Foreskin fibroblast (primary cell): ENCODE measurements at places on chromosomes 13 and 19.

DNA sequence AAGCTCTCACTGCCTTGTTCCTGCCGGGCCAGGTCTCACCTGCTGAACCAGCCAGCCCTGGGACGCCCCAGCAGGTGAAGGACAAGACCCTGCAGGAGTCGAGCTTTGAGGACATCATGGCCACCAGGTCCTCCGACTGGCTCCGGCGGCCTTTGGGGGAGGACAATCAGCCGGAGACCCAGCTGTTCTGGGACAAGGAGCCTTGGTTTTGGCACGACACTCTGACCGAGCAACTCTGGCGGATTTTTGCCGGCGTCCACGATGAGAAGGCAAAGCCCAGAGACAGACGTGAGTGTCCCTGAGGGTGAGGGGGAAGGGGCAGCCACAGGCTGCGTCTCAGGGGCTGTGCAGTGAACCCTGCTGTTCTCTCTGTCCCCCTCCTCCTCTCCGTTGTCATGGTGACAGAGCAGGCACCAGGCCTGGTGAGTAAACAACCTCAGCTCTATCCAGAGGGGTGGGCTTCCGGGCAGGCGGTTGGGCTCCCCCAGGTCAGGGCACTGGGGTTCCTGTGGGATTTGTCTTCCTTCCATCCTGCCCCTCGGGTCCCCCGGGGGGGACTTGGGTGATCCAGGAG, 9.7 kb downstream of the TLE6 start:
- no peak for DNase-seq

GRCh38 chr19:34236035-34236987, 18.0 kb upstream of the GARRE1 start:
- peak; percentile 70 for DNase-seq

- no peak for DNase-seq
Observed at GRCh38 chr19:2533686-2534422, 57.9 kb downstream of the GADD45B start.

DNA sequence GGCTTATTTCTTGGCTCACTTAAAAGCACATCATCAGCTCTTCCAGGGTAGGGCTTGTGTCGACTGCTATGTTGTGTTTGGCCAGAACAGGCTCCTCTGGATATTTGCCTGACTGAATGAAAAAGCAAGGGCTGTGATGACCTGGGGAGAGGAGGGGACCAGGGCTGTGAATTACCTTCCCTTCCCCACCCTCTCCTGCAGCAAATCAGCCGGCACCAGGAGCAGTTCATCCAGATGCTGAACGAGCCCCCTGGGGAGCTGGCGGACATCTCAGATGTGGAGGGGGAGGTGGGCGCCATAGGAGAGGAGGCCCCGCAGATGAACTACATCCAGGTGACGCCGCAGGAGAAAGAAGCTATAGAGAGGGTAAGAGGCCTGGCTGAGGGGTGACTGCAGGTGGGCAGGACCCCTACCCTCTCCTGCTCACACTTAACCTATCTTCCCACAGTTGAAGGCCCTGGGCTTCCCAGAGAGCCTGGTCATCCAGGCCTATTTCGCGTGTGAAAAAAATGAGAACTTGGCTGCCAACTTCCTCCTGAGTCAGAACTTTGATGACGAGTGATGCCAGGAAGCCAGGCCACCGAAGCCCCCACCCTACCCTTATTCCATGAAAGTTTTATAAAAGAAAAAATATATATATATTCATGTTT, 4.4 kb downstream of the GADD45GIP1 start:
- DNase-seq: peak; percentile 93

DNA sequence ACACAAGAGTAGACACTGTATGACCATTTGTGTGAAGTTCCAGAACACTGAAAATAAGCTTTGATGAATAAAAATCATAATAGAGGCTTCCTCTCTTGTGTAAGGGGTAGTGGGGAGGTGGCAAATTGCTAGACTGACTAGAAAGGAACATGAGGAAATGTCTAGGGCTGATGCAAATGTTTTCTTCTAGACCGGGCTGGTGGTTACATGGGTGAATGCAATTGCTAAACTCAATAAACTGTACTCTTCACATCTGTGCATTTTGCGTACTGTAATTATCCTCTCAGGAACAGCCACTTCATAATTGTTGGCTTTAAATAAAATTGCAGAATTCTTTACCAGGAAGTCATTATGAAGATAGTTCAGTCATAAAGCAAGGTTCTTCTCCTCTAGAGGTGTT, 5.2 kb upstream of the KBTBD7 start:
- DNase-seq: no peak

DNA sequence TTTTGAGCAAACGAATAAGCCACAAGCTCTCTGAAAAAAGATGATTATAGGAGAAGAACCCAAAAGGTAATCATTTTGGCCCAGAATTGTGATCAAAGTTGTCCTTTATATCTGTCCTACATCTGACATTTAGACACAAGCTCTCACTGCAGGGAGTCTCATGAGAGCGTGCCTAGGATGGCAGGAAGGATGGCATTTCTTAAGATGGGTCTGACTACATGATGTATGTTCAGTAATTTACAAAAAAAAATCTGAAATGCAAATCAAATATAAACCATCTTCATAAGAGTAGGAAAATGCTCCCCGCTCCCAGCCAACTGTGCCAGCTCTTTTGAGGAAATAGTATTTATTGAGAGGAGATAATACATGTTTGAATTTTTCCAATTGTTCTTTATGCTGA, 81.0 kb upstream of the MBNL2 start:
- peak; percentile 9 for DNase-seq

- DNase-seq: no peak
Observed at GRCh38 chr13:97226013-97226412, 3.9 kb downstream of the MBNL2 start.

GRCh38 chr13:106996867-106997618, 429.1 kb upstream of the ARGLU1 start:
- no peak for DNase-seq

DNA sequence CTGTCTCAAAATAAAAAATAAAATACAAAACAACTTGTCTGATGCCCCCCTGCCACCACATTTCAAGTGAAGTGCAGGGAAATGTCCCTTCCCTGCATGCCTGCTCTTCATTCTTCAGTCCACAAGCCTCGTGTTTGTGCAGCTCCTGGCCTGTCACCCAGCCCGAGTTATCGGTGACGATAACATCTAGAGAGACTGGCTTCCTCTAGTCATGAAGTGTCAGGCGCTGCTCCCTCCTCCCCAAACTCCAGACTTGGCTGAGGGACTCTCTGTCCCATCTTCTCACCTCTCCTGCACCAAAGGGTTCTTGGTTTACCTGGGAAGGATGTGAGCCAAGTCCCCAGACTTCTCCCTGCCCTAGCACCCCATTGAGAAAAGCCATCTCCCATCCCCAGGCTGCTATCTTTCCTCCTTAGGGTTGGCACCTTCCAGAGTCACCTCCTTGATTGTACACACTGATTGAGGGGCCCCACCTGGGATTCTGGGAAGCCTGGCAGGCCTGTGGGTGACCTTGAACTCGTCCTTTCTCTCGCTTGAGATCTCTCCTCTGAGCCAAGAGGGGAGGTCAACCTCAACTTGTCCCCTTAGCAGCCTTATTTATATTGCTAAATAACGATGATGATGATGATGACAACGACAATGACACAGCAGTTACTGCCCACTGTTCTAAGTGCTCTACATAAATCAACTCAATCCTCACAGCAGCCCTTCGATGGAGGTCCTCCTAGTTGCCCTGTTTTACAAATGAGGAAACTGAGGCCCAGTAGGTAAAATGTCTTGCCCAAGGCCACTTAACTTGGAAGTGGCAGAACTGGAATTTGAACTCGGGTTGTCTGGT, 13.1 kb upstream of the PLAUR start:
- no peak for DNase-seq

GRCh38 chr13:50396001-50396400, 380.8 kb downstream of the KCNRG start:
- DNase-seq: no peak

GRCh38 chr13:28958018-28958417, 137.9 kb downstream of the MTUS2 start:
- no peak for DNase-seq

DNA sequence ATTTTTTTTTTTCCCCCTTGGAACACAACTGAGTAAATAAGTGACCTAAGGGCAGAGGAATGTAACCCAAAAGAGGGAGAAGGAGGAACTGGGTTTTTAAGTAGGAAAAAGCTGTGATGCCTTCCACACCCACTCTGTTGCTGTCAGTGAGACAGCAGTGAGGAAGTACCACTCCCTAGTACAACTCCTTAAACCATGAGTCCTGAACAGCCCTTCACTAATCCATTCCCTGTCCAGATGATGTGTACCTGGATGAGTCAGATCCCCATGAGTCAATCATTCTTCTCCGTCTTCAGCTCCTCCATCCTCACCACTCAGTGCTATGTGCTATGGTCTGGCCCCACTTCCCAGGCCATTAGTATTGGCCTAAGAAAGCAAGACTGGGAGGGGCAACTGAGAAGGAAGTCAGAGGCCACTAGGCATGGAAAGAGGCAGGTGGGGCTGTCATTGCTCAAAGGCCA, 12.9 kb upstream of the CXCL17 start:
- no peak for DNase-seq

GRCh38 chr13:110978390-110978789, 63.5 kb upstream of the ANKRD10 start:
- DNase-seq: peak; percentile 20

- peak; percentile 97 for DNase-seq
Observed at GRCh38 chr19:53254411-53255341, at the start of gene ZNF677. ZNF677 (minus strand) TSS chr19:53254873; CDS start chr19:53251550, 3,323 bp downstream.

DNA sequence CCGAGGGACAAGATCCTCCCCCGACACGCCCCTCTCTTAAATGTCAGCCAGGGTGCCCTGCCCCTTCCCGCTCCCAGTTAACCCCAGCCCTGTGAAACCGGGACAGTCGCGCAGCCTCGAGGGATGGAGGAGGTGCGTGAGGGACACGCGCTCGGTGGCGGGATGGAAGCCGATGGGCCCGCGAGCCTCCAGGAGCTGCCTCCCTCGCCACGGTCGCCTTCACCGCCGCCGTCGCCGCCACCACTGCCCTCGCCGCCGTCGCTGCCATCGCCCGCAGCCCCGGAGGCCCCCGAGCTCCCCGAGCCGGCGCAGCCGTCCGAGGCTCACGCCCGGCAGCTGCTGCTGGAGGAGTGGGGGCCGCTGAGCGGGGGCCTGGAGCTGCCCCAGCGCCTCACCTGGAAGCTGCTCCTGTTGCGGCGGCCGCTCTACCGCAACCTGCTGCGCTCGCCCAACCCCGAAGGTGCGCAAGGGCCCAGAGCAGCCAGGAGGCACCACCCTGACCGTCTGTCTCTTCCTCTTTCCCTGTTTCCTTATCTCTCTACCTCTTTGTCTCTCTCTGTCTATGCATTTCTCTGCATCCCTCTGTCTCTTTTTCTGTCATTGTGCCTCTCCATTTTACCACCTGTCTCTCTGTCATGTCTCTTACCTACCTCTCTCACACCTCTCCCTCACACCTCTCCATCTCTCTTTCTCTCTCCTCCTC, at the start of gene NCCRP1:
Gene NCCRP1 (plus strand): TSS at position 105 of the 703 bp plus-strand sequence. CDS start 19 bp downstream, at position 124.
- DNase-seq: no peak

- DNase-seq: peak; percentile 39
Observed at GRCh38 chr13:21175656-21176214, 617 bp downstream of the SKA3 start.

- peak; percentile 99 for DNase-seq
Observed at GRCh38 chr19:1249298-1249989, 1.1 kb downstream of the MIDN start.

DNA sequence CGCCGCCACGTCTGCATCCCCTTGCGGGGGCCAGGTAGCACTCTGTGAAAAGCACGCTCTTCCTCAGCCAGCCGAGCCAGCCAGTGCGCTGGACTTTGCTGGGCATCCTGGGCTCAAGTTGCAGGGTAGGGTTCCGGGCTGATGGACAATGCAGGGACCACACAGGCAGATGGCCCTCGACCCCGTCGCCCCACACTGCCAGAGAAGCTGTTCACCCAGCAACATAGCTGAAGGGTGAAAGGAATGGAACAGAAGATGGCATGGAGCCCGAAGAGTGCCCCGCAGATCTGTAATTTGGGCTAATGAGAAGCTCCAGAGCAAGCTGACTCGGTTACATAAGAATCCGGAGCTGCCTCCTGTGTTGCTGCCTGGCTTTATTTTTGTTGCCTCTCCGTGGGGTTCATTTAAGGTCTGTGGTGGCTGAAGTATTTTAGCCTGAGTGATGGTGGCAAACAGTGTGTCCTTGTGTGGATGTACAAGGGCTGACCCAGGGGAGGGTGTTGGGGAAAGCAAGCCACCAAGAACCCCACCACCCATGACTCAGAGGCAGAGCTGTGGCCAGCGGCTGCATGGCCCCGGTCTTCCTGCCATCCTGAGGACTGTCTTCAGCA, 105.8 kb downstream of the SOX1 start:
- DNase-seq: no peak

DNA sequence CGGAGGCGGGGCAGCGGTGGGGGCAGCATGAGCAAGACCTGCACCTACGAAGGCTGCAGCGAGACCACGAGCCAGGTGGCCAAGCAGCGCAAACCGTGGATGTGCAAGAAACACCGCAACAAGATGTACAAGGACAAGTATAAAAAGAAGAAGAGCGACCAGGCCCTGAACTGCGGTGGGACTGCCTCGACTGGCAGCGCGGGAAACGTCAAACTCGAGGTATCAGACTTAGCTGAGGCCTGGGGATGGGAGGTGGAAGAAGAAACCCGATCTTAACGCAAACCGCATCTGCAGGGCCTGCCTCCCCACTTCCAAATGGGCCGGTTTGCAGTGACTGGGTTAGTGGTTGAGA, 693 bp downstream of the RFXAP start:
- peak; percentile 50 for DNase-seq

- no peak for DNase-seq
Observed at GRCh38 chr13:72552731-72553130, 174.7 kb downstream of the MZT1 start.

- peak; percentile 40 for DNase-seq
Observed at GRCh38 chr13:51832471-51833152, 12.4 kb downstream of the TMEM272 start.

DNA sequence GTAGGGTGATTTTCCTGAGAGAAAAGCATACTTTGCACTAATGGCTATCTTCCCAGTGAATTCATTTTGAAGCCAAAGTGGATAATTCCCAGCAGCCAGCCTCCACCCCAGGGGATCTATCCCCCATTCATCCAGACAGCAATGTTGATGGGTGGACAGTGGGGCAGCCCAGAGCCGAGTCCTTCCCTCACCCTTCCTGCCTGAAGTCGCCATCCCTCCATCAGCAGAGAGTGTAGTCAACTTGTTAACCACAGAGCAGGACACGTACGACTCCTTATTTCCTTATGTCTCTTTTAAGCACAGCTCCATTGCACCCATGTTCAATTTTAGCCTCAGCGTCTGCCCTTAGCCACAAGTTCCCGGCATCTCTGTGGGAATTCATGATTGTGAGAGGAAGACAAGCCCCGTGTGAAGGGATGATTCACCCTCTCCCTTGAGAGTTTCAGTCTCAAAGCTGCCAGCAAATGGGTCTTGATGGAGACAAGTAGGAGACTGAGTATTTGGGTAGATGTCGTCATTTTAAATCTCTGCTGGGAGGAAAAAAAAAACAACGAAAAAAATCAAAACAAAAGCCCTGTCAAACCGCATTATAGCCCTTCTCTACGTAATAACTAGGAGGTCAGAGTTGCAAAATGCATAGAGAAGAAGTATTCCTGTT, 58.3 kb upstream of the MEDAG start:
- DNase-seq: peak; percentile 88

GRCh38 chr13:108835083-108835482, 205.7 kb downstream of the MYO16 start:
- no peak for DNase-seq

- DNase-seq: no peak
Observed at GRCh38 chr13:46507981-46508380, 45.0 kb upstream of the LRCH1 start.
